Dorsolateral prefrontal cortex (tissue), 122 donors: ENCODE measurements at places on chromosomes 4 and X. TPM values are rescaled to one million over a fixed set of nuclear protein-coding genes. Genes with fewer than 3 reads are reported as not detected.

GRCh38 chr4:24778464-24779225, 16.7 kb upstream of the SOD3 start:
- DNase-seq, result no peak

DNA sequence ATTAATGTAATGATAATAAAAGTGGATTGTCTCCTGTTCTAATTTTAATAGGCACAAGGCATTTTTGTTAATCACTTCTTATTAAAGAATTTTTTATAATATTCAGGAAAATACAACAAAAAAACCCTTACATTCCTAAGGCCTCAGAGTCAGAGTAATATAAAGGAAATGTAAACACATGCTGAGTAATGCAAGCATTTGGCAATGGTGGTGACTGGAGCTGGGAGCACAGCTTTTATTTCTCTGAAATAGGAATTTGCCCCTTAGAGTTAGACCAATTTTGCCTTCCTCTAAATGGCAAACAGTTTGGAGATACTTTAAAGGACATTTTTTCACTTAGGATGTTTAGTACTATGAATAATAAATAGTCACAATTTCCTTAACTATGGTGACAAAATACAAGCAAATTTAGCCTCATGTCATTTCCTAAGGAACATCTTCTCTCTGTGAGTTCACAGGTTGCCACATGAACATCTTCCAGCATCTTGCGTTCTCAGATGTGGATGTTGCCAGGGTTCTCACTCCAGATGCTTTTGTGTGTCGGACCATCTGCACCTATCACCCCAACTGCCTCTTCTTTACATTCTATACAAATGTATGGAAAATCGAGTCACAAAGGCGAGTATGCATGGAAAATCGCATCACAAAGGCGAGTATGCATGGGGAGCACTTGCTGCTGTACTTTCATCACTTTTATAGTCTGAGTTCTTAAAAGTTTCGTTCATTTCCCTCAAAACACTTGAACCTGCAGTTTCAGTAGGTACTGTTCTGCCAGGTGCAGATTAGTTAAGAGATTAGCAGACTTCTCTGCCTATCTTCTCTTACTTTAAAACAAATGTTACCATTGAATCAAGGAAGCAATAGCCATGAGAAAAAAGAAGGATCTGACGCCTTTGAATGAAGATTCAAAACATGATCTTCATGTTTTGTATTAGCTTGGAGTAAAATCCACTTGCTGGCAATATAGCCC, 15.9 kb upstream of the F11 start:
- no peak for DNase-seq

- no peak for DNase-seq
Observed at GRCh38 chr4:132670557-132670956, 478.5 kb upstream of the PCDH10 start.

- no peak for DNase-seq
Observed at GRCh38 chr4:81471298-81471587, 464 bp downstream of the RASGEF1B start.

DNA sequence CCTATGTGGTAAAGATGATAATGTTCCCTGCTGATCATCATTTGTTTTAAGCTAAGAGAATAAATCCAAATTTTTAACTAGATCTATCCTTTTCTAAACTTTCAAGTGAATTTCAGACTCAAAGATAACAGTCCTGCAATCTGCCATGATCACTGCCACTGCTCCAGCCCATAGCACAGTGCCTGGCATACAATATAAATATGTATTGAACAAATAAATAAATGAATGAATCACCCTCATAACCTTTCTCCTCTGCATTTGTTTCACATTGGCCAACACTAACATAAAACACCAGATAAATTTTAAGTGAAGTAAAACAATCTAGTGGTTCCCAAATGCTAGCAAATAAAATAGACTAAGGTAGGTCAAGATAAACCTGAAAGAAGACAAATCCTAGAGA, 439.0 kb downstream of the GPM6A start:
- DNase-seq, result no peak

- no peak for DNase-seq
Observed at GRCh38 chr4:188002323-188002722, 6.8 kb downstream of the ZFP42 start.

The IL2 gene
- total RNA-seq, result not detected

DNA sequence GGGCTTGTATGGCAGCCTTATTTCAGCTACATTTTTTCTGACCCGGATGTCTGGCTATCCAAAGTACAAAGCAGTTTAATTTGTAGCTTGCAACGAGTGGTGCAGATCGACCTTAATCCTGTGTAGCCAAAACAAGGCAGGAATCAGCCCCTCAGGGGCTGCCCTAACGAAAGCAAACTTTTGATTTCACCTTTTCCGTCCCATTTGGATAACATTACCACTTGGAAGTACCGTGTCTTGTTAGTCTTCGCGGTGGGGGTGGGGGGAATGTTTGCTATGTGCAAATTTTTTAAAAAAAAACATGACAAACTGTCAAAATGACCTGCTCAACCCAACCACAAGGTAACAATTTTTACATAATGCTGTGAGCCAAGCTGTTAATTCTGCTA, 766 bp upstream of the DNAJB14 start:
- no peak for DNase-seq

DNA sequence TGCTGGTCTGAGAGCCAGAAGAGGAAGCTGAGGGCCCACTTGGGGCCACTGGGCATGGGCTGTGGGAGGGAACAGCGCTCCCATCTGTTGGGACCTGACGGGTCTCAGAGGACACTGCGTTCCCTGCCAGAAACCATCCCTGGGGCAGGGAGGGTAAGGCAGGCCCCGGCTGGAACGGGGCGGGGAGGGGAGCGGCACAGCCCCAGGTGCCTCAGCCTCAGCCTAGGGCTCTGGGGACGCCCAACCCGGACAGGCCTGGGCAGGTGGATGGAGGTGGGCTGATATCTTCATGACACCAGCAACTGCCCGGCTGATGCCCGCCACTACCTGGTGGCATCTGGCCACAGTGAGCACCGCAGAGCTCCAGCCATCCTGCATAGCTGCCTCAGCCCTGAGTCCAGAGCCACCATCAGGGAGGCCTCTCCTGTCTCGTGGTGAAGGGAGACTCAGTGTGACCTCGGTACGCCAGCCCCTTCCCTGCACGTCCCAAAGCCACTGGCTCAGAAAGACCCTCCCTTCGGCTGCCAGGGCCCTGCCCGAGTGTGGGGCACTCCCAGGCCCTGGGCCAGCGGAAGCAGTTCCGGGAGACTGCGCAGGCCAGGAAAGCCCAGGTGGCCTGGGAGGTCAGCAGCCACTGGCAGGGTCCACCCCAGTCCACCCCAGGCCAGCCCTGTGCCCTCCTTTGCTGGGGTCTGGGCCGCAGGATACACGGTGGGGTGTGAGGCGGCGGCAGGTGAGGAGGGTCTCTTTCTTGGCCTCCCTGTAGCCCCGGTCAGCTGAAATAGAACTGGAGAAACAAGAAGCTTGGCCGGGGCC, 34.6 kb upstream of the FGFR3 start:
- DNase-seq, result no peak

- DNase-seq, result no peak
Observed at GRCh38 chr4:133000012-133000411, 149.1 kb upstream of the PCDH10 start.

The MTHFD2L gene
- 23.9 TPM for total RNA-seq

The RADX gene
- total RNA-seq, result 8.0 TPM

GRCh38 chr4:40564004-40564403, 65.7 kb downstream of the RBM47 start:
- no peak for DNase-seq

The GCNA gene
- total RNA-seq, result 6.0 TPM

The SLC26A1 gene
- 1.3 TPM for total RNA-seq

The ARMCX1 gene
- total RNA-seq, result 33.4 TPM

GRCh38 chr4:69849297-69849696, 10.6 kb downstream of the SULT1E1 start:
- no peak for DNase-seq

The ARSD gene
- total RNA-seq, result 14.4 TPM

GRCh38 chr4:68358988-68359387, 9.1 kb upstream of the YTHDC1 start:
- DNase-seq, result no peak

DNA sequence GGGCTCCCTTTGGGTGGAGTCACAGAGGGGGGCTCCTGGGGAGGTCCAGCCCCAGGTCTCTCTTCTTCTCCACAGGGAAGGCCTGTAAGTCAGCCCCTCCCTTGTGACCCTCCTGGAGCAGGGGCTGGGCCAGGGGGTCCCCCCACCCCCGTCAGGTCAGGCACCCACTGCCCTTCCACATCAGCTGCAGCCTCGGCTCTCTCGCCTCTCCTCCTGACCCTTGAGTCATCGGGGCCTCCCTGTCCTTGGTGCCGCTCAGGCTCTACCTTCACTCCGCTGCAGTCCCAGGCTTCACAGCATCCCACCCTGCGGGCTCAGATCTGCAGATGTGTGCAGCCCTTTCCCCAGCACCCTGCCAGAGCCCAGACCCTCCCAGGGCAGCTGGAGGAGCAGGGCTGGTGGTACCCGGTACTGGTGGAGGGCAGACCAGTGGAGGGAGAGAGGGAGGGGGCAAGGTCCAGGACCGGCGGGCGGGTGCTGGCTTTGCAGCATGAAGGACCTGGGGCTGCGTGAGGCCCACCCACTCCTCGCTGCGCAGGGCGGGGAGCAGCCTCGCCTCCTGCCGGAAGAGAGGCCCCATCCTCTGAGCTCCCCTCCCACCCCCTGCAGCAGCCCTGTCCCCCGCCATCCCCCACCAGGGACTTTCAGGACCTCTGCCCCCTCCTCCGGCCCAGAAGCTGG, 117.1 kb downstream of the FAM53A start:
- DNase-seq, result no peak

GRCh38 chrX:40153345-40154249, 55.8 kb upstream of the BCOR start:
- no peak for DNase-seq

The UGT8 gene
- 34.8 TPM for total RNA-seq

DNA sequence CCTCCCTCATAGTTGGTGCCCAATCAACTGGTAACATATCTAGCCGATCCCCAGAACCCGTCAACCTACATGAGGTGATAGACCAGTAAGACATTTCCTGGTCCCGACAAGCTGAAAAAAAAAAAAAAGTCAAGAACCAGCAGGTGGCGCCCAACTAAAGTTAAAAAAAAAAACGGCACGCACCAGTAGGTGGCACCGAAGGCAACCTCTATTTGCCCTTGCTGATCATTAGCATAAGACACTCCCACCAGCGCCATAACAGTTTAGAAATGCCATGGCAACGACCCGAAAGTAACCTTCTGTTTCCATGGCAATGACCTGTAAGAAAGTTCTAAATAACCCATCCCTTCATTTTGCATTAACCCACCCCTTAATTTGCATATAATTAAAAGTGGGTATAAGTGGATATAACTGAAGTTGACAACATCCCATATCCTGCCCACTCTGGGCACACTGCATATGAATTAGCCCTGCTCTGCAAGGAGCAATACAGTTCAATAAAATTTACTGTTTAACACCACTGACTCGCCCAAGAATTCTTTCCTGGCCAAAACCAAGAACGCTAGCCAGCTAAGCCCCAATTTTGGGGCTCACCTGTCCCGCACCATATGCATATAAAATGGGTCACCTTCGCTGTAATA, 83.9 kb upstream of the SPANXB1 start:
- DNase-seq, result no peak

DNA sequence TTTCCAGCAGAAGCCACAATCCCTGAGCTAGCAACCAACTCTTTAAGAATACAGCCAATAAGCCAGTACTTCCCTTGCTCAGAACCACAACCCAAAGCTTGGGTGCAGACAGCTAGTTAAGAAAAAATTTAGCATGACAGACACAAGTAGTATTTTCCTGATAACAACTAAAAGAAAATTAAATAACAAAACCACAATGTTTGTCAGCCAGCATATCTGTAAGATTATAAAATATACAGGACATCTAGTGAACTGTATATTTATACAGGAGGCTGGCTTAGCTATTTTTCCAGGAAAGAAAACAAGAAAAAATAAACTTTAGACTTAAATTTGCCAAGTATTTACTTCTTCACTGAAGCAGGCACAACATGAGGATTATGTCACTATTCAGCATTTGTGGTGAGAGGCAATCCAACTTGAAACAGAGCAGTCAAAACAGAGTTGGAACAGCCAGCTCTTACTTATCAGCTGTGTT, 6.6 kb downstream of the PF4V1 start:
- DNase-seq, result no peak

The GAGE12J gene
- total RNA-seq, result not detected

The SASH3 gene
- 3.8 TPM for total RNA-seq

DNA sequence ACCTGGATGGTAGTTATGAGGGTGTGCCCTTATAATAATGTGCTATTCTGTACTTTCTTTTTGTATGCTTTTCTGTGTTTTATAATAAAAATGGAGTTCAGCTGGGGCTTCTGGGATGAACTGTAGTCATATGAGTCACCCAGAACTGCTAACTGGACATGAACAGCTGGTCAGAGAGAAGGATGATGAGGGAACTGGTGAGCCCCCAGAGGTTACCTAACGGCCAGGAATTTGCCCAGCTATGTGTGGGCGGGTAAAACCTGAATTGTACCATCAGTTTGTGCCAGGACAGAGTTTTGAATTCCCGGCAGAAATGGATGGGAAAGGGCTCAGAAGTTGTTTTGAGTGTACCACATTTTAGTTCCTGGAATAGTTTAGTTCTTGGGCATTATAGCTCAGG, 138.0 kb upstream of the USP9X start:
- no peak for DNase-seq

The PAGE2 gene
- not detected for total RNA-seq

DNA sequence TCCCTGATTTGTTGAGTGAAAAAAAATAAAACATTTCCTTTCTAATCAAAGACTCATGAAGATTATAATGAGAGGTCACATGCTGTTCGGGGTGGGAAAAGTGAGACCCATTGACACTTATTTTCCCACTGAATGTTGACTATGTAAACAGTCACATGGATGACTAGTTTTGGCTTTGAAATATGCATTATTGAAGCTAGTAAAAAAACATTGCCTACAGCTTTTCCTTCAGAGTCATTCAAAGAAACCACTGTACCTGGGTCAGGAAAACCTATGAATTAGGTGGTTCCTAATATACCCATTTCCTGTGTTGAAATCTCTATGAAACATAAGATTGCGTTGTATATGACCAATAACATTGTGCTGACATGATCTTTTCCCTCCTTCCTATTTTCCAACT, 251.2 kb downstream of the CFAP299 start:
- no peak for DNase-seq

- no peak for DNase-seq
Observed at GRCh38 chr4:168586926-168587325, 90.1 kb downstream of the PALLD start.

- no peak for DNase-seq
Observed at GRCh38 chr4:72997409-72997808, 72.1 kb downstream of the COX18 start.

DNA sequence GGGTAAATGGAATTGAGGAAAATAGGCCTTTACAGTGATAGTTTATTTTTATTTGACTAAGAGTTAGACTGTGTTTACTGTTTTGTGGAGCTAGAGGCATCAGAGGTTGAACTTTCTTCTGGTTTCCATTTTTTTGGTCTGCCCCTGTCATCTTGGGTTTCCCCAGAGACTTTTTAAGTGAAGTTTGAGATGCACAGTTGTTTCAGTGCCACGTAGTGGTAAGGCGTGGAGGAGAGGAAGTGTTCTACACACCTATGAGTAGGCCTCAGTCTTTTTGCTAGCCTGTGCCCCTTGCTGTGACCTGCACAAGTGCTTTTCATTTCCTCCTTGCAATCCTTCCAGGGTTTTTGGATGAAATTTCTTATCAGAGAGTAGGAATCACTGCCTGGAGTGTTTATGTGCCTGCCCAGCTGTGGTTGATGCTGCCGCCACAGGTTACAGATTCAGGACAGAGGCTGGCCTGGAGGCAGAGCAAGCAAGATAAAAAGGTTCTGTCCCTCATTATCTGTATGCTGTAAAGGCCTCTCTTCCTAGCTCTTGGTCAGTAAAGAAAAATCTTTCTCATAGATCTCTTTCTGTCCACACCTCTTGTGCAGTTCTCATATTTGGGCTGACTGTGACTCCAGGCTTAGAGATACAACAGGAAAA, 12.5 kb upstream of the HSFX4 start:
- no peak for DNase-seq

The TSPYL2 gene
- 169 TPM for total RNA-seq
